Lung microvascular endothelial cell (primary cell): ENCODE measurements at places on chromosomes 1 and 21. TPM values are rescaled to one million over a fixed set of nuclear protein-coding genes. Genes with fewer than 3 reads are reported as not detected.

CNR2 gene
- not detected in 2 replicates for total RNA-seq

DPYD gene
- total RNA-seq, result 12.9 and 15.9 TPM in 2 replicates

NASP gene
- total RNA-seq, result 55.6 and 67.8 TPM in 2 replicates

PDE9A gene
- total RNA-seq, result 1.3 and 4.0 TPM in 2 replicates

PDC gene
- total RNA-seq, result not detected in 2 replicates

TP73 gene
- total RNA-seq, result under 0.01 TPM in 1 of 2 replicates, not detected in the other

MAP1LC3C gene
- under 0.01 TPM in 1 of 2 replicates, not detected in the other for total RNA-seq

LEPROT gene
- total RNA-seq, result 44.7 and 57.3 TPM in 2 replicates

KLHDC9 gene
- total RNA-seq, result 0.65 and 0.99 TPM in 2 replicates

CCDC28B gene
- 12.3 and 15.5 TPM in 2 replicates for total RNA-seq

APCS gene
- total RNA-seq, result not detected in 2 replicates

S100A7A gene
- not detected in 2 replicates for total RNA-seq

CRNN gene
- not detected in 2 replicates for total RNA-seq

ERICH3 gene
- total RNA-seq, result not detected in 2 replicates

KCNJ6 gene
- total RNA-seq, result under 0.01 TPM in 1 of 2 replicates, not detected in the other

B4GALT3 gene
- total RNA-seq, result 17.4 and 26.8 TPM in 2 replicates

PLA2G4A gene
- total RNA-seq, result 15.1 and 16.8 TPM in 2 replicates

FAM163A gene
- total RNA-seq, result under 0.01 and 0.22 TPM in 2 replicates

S100A1 gene
- not detected in 2 replicates for total RNA-seq

LGR6 gene
- not detected in 2 replicates for total RNA-seq

OR14I1 gene
- total RNA-seq, result not detected in 2 replicates

GUCA2A gene
- total RNA-seq, result not detected in 2 replicates

FRRS1 gene
- 0.20 and 1.7 TPM in 2 replicates for total RNA-seq

CHI3L2 gene
- not detected in 2 replicates for total RNA-seq

LCE1F gene
- total RNA-seq, result not detected in 2 replicates

SLAMF9 gene
- total RNA-seq, result not detected in 2 replicates

HES3 gene
- total RNA-seq, result not detected in 2 replicates

APOBEC4 gene
- not detected in 2 replicates for total RNA-seq

CRABP2 gene
- not detected in 2 replicates for total RNA-seq

SLC25A34 gene
- total RNA-seq, result 0.22 and 0.60 TPM in 2 replicates

THEM5 gene
- total RNA-seq, result 0.22 TPM in 1 of 2 replicates, not detected in the other

AUNIP gene
- 0.60 and 2.0 TPM in 2 replicates for total RNA-seq

TPR gene
- total RNA-seq, result 54.0 and 78.8 TPM in 2 replicates

FGR gene
- under 0.01 and 0.20 TPM in 2 replicates for total RNA-seq

CNKSR1 gene
- not detected in 2 replicates for total RNA-seq

OR10J1 gene
- not detected in 2 replicates for total RNA-seq

DCST2 gene
- total RNA-seq, result 0.20 TPM in 1 of 2 replicates, not detected in the other

KCNC4 gene
- total RNA-seq, result 0.44 and 0.99 TPM in 2 replicates

IVL gene
- total RNA-seq, result not detected in 2 replicates

WDR3 gene
- total RNA-seq, result 11.3 and 15.9 TPM in 2 replicates

TMOD4 gene
- total RNA-seq, result not detected in 2 replicates

LCE1C gene
- total RNA-seq, result not detected in 2 replicates

OR2T11 gene
- total RNA-seq, result not detected in 2 replicates
